ENCODE measurements at places on chromosomes 11 and 22.
A peak's percentile ranks its signal among the peaks of the same experiment; 100 is the strongest.

- no peak for DNase-seq
Observed at GRCh38 chr22:50000587-50001387, 11.8 kb downstream of the IL17REL start.

- no peak for DNase-seq
Observed at GRCh38 chr22:37616201-37617083, 7.8 kb downstream of the GGA1 start.

DNA sequence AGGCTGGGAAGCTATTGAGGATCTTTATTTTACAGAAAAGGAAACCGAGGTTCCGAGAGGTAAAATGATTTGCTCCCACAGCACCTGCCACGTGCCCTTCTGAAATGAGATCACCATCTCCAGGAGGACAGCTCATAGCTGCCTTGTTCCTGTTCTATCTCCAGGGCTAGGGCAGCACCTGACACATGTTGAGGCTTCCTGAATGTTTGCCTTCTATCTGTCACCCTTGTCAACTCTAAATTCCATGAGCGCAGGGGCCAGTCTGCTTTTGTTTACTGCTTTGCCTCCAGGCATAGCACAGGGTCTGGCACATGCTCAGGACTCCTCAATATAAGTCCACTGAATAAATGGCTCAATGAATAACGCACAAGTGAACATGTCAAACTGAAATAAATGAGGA is 24.1 kb downstream of the ASCC2 start:
- no peak for DNase-seq

DNA sequence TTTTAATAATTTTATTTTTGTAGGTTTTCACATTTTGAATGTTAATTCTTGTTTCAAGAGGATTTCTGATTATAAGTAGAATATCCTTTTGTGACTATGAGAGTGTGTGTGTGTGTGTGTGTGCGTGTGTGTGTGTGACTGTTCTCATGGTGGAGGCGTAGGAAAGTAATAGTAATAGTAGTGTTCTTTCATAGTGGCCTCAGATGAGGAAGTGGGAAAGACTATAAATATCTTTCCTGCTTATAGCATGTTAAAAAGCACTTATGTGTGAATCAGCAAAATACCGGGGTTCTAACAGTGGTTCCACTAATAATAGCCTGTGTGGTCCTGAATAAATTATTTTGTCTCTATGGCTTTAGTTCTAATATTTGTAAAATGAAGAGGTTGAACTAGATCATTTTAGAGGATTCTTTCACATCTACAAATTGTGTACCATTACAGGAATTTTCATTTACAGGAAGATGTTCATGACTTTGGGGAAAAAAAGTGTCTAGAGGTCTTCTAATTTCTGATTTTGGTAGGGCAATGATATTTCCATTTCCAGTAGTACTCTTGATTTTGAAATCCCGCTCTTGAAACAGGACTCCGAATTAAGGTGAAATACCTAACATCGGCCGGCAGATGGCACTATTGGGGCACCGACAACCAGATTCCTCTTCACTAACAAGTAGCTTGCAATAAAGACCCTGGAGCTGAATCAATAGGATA is 29.9 kb upstream of the OR10G7 start:
- peak; percentile 20 for DNase-seq

DNA sequence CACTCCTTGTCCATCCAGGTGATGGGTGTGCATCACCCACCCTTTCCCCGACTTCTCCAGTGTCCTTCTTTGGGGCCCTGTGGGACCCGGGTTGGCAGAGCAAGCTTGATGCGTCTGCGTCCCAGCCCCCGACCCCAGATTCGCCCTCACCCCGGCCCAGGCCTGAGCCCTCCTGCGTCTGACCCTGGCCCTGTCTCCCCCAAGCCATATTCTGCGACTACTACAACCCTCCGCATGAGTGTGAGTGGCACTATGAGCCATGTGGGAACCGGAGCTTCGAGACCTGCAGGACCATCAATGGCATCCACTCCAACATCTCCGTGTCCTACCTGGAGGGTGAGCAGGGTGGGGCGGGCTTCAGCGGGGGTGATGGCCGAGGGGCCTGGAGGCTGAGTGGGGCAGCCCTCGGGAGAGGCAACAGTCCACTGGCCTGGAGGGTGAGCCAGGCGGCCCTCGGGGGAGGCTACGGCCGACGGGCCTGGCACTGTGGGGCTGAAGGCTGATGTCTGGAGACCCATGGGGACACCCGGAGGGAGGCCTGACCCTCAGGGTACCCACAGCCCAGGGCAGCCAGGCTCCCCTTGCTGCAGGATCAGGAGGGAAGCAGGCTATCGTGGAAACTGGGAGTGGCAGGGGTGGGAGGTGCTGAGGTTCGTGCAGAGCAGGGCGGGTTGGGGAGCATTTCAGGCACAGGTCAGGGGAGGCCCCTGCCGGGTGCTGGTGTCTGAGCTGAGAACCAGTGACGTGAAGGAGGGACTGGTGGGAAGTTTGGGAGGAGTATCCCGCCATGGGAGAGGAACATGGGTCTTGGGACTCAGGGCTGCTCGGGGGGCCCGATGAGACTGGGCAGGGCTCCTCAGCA is 15.3 kb downstream of the MUC2 start:
- DNase-seq = no peak

DNA sequence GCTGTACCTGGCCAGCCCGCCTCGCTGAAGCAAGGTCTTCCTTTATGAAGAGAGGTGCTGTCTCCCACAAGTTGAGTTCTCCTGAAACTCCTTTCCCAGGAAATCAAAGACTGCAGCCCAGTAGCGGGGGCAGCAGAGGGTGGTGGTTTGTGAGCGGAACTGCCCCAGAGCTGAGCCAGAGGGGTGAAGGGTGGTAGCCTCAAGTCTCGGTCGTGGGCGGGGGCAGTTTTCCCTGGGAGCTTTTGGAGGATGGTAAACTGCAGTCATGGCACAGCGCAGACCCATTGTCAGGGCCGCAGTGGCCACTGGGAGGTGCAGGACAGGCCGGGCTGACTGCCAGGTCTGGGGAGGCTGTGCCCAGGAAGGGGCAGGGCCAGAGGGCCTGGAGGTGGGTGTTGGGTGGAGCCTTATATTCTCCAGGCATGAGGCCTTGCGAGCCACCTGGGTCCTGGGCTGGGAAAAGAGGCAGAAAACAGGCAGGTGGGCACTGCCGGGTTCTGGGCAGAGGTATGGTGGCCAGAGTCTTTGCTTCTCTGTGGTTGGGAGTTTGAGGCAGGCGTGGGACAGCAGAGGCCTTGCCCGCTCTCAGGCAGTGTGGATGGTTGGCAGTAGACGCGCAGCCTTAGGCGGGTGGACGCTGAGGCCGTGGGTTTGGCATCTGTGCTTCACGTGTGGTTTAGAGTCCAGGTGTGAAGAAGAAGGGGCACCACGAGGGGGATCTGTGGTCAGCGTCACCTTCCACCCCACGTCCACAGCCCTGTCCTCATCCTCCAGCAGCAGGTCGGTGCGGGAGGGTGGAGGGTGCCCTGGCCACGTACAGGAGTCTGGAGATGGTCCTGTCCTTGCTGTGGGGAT is 1176.4 kb downstream of the BRD1 start:
- no peak for DNase-seq

- no peak for DNase-seq
Observed at GRCh38 chr11:12863605-12864121, 145.5 kb upstream of the RASSF10 start.

DNA sequence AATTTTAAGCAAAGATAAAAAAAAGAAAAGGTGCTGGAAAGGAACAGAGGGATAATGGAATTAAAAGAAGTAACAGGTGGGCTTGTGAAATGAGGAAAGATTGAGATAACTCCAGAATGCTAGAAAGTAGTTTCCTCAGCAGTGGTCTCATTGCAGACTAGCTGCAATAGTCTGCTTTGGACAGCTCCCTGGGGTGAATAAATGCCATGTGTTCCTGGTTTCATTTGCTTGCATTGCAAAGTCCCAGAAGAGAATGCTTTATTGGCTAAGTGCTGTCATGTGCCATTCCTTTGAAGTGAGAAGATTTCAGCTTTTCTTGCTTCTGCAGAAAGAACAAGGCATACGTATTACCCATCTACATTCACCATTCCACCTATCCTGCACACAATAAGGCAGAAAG is 478.8 kb upstream of the RAG2 start:
- no peak for DNase-seq

GRCh38 chr11:18384157-18384641 is 10.2 kb upstream of the LDHA start:
- DNase-seq = no peak

DNA sequence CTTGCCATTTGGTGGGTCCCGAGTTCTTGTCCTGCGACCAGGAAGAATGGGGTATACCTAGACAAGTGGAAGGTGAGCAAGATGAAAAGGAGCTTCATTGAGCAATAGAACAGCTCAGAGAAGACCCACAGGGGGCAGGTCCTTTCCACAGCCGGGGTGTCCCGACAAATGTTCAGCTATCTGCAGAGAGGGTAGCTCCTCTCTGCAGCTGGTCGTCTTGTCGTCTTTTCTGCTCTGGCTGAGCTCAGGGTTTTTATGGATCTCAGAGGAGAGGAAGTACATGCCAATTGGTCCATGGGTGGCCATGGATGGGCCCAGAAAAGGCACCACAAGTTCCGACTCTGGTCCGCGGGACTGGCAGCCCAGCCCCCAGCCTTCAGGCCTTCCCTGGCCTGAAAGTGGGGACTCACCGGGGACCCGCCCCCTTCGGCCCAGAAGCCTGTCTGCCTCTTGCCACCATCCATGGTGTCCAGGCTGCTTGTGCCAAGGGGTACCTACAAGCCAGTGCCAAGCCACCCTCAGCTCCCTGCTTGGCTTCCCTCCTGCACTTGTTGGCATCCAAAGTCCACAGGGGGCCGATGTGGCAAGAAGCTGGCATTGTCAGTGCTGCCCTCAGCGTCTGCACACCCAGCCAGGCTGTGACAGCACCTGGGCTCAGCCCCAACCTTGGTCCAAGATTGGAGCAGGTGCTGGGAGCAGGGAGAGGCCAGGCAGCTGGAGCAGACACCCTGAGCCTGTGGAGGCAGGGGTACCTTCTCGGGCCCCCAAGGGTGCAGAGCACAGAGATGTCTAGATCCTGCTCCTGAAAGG is 438.9 kb downstream of the TBC1D22A start:
- DNase-seq = no peak
